T47D (cell line): ENCODE measurements at places on chromosomes 16 and 17.

- no peak for DNase-seq
Observed at GRCh38 chr17:65444049-65444448, 117.4 kb downstream of the AXIN2 start.

- no peak for DNase-seq
Observed at GRCh38 chr17:35082073-35082657, 18.7 kb upstream of the RFFL start.

DNA sequence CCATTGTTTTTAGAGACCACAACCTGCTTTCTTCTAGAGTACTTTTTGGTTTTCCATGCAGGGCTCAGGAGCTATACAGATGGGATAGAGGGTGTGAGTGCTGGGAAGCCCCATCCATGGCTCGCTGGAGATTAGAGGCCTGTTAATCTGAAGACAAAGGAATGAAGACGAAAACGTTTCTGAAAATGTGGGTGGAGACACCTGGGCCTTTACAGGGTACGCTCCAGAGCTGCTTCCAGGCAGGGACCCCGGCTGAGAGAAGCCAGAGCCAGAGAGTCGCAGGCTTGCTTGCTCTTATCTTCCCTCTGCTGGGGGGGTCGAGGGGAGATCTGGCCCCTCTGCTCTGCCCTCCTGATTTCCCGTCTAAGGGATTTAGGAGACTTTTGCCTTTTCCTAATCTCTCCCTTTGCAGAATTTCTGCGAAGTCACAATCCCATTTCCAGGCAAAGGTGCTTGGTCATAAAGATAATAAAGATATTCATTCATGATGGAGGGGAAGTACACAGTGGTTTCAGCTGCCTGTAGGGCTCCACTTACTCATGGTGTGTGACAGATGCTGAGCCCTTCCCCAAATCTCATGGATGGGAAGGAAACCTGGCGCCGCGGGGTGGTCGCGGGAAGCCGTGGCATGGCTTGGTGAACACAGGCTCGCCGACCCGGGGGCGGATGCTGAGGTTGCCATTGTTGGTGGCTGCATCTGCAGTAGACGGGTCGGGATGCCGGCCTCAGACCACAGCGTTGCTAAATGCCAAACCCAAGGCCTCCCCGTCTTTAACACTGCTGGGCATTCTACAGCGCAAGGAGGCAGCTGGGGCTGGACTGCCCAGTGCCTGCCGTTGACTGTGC, 4.8 kb upstream of the SOCS3 start:
- no peak for DNase-seq

GRCh38 chr17:82236142-82236971, 7.5 kb downstream of the SLC16A3 start:
- DNase-seq = peak; percentile 82

DNA sequence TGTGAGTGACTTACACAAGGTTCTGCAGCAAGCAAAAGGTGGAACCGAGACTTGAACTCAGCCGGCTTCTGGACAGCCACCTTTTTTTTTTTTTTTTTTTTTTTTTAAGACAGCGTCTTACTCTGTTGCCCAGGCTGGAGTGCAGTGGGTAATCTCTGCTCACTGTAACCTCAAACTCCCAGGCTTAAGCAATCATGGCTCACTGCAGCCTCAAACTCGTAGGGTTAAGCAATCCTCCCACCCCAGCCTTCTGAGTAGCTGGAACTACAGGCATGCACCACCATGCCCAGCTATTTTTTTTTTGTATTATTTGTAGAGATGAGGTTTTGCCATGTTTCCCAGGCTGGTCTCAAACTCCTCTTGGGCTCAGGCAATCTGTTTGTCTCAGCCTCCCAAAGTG, 55.2 kb upstream of the GOT2 start:
- no peak for DNase-seq
